Regular cardiac myocyte (primary cell): ENCODE measurements at places on chromosomes 2 and 18. TPM values are rescaled to one million over a fixed set of nuclear protein-coding genes. Genes with fewer than 3 reads are reported as not detected.

CHST9 gene
- total RNA-seq, result under 0.01 TPM in 2 replicates

GNAL gene
- total RNA-seq, result under 0.01 and 0.28 TPM in 2 replicates

C2orf78 gene
- not detected in 2 replicates for total RNA-seq

RFTN2 gene
- total RNA-seq, result 0.58 and 3.7 TPM in 2 replicates

FLACC1 gene
- total RNA-seq, result 0.38 and 1.4 TPM in 2 replicates

HRH4 gene
- under 0.01 and 0.28 TPM in 2 replicates for total RNA-seq

DCDC2C gene
- total RNA-seq, result not detected in 2 replicates

ARHGAP15 gene
- not detected in 2 replicates for total RNA-seq

KLHL14 gene
- under 0.01 TPM in 1 of 2 replicates, not detected in the other for total RNA-seq

KCNE4 gene
- 45.4 and 151 TPM in 2 replicates for total RNA-seq

CDH20 gene
- total RNA-seq, result under 0.01 and 0.28 TPM in 2 replicates

QPCT gene
- total RNA-seq, result 3.8 and 35.0 TPM in 2 replicates

POTEJ gene
- total RNA-seq, result not detected in 2 replicates

OTX1 gene
- under 0.01 TPM in 1 of 2 replicates, not detected in the other for total RNA-seq

KCNS3 gene
- total RNA-seq, result 1.4 and 3.6 TPM in 2 replicates

TMEM247 gene
- not detected in 2 replicates for total RNA-seq

GCKR gene
- total RNA-seq, result 1.1 and 1.9 TPM in 2 replicates

CPO gene
- total RNA-seq, result under 0.01 TPM in 1 of 2 replicates, not detected in the other
